Effector CD4-positive, alpha-beta T cell (primary cell): ENCODE measurements at places on chromosomes 7 and 10.

- no peak for DNase-seq
These were observed 48.6 kb downstream of the CUL1 start for GRCh38 chr7:148747274-148747673.

DNA sequence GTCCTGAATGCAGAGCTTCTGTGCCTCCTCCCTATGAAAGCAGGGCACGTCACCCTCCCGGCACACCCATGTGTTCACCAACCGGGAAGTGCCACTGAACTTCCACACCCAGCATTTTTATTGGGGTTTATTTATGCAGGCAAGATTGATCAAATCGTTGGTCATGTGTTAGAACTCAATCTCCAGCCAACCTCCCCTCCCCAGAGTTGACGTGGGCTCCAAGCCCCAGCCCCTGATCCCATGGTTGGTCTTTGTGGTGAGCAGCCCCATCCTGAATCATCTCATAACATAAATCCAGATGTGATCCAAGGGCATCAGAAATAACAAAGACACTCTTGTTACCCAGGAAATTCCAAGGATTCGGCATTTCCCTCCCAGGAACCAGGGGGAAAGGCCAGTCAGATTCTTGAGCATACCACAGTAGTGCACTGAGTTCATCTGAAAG, 151.2 kb downstream of the TPST1 start:
- no peak for DNase-seq

DNA sequence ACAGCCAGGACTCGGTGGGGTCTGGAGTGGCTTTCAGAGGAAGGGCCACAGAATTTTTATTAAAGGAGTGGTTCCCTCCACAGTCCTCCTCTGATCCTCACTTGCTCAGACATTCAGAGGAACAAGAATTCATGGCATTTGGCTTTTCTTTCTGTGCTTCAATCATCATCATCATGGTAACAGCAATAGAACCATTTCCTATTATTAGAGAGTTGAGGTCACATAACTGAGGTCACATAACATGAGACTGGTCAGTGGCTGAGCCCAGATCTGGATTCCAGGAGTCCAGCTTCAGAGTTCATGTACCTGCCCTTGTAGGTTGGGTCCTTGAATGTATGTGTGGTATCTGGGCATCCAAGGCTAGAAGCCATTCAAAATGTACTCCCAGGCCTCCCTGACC, 177.3 kb upstream of the GRB10 start:
- no peak for DNase-seq

- DNase-seq = no peak
These were observed 252.6 kb downstream of the GLRX3 start for GRCh38 chr10:130388746-130389145.

DNA sequence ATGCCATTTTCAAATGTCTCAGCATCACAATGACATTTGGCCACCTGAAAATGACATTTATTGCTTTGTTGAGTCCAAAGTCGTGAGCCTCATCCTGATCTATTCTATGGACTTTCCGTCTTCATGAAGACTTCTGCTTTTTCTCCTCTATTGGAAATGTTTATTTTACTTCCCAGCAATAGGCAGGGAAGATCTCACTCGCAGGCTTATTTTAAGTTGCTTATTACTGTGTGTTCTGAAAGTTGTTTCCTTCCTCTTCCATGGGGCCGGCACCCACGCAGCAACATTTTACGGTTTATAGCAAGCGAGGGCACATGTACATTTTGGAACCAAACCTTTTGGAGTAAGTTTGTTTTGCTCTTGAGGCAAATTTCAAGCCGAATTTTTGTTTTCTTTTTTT, 221.0 kb upstream of the KLF6 start:
- no peak for DNase-seq

DNA sequence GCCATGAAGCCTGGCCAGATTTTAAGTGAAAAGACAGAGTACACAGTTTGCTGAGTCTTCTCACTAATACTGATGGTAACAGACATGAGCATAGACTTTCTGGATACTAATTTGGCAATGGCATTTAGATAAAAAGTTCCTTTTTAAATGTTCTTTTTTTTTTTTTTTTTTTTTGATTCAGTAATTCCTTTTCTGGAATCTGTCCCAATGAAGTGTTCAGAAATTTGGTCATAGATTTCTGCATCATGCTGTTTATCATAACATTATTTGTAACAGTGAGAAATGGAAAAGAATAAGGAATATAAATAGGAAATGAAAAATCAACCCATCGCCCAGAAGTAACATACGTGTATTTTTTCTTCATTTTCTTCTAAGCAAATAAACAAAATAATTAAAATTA, 354.9 kb downstream of the CALN1 start:
- no peak for DNase-seq

DNA sequence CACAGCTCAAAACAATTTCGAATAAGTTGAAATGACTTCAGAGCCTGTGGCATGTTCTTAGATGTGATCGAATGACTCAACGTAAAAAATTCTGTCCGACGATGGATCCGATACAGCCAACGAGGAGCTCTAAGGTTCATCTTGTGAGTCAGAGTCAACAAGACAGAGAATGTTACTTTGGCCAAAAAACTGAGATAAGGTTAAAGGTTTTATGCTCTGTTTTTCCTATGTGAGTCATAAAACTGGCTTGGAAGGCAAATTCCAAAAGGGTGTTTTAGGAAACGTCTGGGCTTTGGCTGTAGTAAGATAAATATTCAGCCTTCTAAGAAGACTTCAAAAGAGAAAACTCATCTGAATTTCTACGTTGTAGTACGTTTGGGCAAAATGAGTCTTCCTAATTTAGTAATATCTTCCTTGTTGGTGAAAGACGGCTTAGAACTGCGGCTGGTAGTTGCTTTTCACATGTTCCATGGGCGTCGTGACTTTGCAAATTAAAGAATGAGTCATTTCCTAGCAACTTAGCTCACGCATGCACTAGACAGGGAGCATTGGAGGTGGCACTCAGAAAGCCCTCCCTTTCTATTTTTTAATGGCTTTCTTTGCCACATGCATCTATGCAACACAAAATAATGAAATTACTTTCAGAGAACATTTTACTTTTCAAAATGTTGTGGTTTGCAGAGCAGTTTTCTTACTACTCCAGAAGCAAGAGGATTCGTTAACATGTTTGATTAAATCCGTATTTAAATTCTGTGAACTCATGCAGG, 28.2 kb downstream of the PFKP start:
- DNase-seq = no peak
